Activated T-helper 1 cell treated with anti-CD3 and anti-CD28 coated beads, Interleukin-2, amount 50 U/mL, for 16 hours (primary cell): ENCODE measurements at places on chromosomes 5 and 9.

GRCh38 chr5:89129941-89130340 lies 247.0 kb upstream of the MEF2C start:
- DNase-seq, result no peak

DNA sequence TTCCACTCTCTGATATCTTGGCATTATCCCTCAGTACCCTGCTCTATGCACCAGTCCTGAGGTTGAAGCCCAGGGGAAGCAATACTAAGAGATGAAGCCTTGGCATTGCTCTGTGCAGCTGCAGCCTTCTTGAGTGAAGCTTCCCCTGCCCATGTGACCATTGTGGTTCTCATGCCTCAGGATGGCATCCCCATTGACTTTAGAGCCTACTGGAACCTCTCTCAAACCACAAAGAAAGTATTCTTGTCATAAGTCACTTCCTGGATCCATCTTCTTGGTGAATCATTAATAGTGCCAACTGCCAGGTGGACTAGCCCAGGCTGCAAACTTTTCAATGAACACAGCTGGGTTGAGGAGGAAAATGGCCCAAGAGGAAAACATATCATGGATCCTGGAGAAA lies 283.9 kb upstream of the RFX3 start:
- no peak for DNase-seq

DNA sequence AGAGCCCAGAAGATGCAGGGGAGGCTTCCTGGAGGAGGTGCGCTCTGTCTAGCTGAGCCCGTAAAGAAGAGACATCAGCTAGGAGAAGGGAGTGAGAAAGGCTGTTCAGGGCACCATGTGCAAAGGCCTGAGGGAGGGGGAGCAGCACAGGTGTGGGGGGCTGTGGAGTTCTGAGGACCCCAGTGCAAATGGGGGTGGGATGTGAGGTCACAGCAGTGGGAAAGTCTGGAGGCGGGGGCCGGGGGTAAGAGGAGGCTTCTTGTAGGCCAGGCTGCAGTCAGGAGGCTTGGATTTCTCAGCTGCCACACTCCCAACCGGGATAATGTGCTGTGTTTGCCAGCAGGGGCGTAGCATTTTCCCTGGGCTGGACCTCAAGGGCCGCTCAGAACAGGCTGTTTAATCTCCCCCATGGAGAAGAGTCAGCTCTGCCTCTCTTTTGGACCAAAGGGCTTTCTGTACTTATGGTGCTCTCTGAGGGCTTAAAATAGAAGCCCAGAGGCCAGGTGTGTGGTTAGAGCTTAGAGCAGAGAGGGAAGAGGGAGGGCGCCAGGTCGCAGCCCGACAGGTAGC lies 5.7 kb downstream of the NEURL1B start:
- DNase-seq, result no peak

DNA sequence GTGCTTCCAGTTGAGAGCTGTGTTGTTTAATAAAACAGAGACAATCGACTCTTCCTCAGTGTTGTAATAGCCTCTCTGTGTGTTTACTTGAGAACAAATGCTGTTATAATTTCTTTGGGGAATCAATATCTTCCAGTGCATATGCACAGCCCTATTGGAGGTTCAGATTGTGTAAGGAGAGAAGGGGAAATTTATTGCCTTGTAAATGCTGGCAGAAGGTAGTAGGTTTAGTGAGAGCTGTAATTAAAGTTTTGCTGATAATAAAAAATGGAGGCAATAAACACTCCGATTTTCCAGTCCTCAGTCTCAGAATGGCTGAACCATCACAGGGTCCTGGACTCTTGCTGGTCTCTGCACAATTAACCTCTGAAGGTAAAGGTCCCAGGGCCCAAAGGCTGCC lies 128.3 kb downstream of the C5orf15 start:
- no peak for DNase-seq

DNA sequence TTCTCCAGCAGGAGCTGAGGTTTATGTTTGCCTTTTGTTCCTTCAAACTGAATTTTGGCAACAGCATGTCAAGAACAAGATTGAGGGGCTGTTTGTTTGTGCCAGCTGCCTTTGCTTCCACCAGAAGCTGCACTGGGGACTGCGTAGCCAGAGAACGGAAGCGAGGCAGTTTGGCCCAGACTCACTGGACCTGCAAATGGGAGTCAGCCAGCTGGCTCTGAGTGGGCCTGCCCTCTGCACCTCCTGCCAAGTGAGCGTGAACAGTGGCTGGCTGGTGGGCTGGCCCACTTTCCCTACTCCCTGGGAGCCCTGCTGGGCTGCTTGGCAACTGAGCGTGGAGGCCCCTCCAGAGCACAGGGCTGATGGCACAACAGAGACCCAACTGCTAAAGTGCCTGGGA lies 111.6 kb downstream of the GALNT10 start:
- no peak for DNase-seq

DNA sequence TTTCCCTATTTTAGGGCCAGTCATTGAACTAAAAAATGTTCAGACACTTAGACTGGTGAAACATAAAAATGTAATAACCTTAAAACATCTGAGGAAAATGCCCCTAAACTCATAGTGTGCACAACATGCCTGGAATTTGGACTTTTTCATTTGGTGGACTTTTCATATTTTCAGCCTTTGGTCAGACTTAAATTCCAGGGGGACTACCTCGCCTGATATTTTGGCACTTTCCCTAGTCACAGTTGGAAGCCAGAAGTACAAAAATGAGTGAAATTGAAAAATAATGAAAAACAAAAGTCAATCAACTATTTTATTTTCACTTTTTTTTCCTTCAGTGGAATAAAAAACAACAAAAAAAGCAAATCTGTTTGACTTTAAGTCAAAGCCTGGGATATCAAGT lies 256.2 kb downstream of the ACTL7B start:
- no peak for DNase-seq

- DNase-seq, result no peak
Measured at GRCh38 chr5:19626211-19626610, 361.8 kb downstream of the CDH18 start.

DNA sequence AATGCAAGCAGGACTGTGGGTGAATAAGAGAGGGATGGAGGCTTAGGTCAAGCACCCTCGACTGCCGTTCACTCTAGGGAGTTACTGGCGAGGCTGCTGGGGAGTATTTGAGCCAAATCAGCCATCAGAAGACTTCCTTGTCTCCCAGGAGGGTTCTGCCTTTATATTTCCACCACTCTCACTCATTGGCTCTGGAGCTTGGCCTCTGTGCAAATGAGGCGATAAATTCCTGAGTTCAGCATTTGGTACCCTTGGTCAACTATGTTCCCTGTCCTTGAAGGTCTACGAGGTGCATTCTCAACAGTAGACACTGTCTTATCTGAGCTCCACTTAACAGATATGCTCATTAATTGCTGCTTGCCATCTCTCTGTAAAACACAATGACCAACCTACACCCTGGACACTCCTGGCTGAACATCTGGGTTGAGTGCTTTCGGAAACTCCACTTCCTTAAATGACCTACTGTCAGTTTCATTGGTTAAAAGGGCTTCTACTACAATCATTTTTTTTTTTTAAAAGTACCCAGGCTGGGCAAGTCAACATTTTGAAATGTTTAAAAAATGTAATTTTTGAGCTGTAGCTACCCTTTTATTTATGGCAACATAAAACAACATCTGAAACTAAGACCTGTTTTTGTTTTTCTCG lies 153.2 kb downstream of the NTRK2 start:
- no peak for DNase-seq

DNA sequence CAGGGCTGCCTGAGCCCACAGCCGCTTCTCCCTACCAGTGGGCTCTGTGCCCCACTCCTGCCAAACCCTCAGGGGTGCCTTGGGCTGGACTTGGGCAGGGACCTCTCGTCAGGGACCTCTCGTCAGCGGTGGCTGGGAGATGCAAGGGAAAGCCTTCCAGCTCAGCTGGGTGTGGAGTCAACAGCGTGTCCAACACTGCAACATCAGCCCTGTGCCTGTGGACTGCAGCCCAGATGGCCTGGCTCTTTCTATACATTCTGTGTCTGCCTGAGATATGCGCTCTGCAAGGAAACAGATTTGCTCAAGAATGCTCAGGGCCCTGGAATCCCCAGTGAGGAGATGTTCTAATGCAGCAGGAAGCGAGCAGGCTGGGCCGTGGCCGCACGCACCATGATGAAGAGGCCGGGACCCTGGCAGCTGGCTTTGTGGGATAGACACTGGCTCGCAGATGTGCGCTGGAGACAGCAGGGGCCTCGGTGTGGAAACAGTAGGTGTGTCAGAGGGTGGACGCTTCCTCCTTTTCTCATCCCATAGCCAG lies 85.0 kb upstream of the COL5A1 start:
- no peak for DNase-seq

GRCh38 chr9:123362856-123363255 lies 6.9 kb downstream of the CRB2 start:
- DNase-seq, result no peak

DNA sequence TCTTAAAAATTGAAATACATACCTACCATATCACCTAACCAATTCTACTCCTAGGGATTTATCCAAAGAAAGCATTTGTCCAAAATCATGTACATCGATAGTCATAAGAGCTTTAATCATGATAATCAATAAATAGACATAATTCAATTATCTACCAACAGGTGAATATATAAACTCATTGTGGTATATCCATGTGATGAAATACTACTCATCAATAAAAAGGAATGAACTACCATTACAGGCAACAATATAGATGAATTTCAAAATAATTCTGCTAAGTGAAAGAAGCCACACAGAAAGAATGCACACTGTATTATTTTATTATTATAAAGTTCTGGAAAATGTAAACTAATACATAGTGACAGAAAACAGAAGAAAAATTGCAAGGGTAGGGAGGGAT lies 81.8 kb downstream of the RFX3 start:
- no peak for DNase-seq

DNA sequence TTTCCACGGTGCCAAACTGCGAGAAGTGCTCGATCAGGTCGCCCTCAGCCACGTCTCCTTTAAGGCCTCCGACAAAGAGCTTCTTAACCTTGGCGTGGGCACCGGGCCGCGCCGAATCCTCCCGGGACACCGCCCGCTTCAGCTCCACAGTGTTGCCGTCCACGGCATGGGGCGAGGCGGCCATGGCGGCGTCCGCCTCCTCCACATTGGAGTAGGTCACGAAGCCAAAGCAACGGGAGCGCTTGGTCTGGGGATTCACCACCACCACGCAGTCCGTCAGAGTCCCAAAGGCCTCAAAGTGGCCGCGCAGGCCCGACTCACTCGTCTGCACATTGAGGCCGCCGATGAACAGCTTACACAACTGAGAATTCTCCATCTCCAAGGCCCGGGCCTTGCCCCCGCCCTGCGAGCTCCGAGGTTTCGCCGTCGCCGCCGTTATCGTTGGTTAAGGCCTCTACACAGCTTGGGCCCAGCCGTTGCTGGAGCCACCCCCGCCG lies 424 bp downstream of the HNRNPA0 start:
- peak; percentile 20 for DNase-seq

DNA sequence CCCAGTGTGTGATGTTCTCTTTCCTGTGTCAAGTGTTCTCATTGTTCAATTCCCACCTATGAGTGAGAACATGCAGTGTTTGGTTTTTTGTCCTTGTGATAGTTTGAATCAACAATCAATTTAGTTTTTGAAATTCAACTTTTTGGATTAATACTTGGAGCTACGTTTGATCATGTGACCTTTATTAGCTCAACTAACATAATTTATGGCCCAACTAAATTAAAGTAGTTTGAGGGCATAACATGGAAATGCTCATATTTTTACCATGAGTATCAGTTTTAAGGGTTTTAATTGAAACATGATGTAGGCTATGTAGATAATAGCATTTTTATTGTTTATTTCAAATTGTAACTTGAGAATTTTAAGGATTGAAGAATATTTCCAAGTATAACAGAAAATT lies 168.0 kb downstream of the CCDC171 start:
- no peak for DNase-seq

DNA sequence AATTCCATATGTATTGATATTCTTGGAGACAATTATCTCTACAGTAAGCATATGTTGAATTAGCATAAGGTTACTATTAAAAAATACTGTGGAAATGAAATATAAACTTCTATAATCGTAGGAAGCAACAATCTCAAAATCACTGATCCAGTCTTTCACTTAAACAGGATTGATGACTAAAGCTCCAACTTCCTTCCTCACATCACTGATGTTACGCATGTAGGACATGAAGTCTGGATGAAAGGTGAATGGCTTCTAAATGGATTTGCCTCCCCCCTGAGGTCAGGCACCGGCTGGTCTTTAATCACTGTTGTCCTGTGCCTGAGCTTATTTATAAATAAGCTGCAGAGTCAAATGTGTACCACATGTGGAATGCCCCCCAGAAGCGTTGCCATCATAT lies 157.1 kb upstream of the NFIB start:
- DNase-seq, result no peak

- DNase-seq, result no peak
Measured at GRCh38 chr9:93149361-93149760, 15.3 kb upstream of the NINJ1 start.

- DNase-seq, result no peak
Measured at GRCh38 chr9:127664678-127665507, 41.9 kb upstream of the CFAP157 start.

GRCh38 chr9:121735793-121736770 lies 84.6 kb downstream of the DAB2IP start:
- DNase-seq, result no peak

DNA sequence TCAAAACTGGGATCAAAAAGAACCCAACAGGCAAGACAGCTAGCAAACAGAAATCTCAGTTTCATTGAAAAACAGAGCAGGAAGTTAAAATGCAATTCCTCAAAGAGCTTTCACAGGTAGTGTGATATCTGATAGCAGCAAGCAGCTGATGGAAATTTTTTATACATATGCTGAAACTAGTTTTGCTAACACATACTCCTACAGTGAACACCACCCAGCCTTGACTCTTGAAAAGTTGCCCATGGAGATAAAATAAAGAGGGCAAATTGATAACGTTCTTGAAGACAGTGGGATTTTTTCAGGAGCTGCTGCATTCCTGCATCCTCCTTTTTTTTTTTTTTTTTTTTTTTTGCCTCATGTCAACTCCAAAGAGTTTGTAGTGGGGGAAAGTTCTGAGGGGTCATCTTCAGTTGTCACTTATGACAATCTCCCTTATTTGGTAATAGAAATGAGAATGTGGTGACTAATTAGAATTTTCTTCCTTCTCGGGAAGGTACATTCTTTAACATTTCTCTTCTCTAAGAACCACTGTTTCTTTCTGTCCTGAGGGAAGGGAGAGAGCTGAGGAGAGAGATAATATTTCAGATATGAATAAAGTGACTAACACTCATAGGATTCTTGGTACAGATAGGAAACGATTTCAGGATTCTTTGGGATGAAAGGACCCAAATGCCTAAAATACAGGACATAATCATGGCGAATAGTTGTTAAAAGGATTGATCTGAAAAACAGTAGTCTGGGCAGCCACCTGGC lies 24.6 kb downstream of the SH3RF2 start:
- no peak for DNase-seq

- DNase-seq, result no peak
Measured at GRCh38 chr5:8953911-8954438, 591.9 kb downstream of the SEMA5A start.
